Hematopoietic multipotent progenitor cell treated with erythropoietin and hydrocortisone succinate and interleukin-3 and kit ligand, for 6 days (in vitro differentiated cells): ENCODE measurements at places on chromosomes 1 and 21.

GRCh38 chr1:39936724-39937491 is 18.0 kb upstream of the MFSD2A start:
- DNase-seq, result peak; percentile 31

DNA sequence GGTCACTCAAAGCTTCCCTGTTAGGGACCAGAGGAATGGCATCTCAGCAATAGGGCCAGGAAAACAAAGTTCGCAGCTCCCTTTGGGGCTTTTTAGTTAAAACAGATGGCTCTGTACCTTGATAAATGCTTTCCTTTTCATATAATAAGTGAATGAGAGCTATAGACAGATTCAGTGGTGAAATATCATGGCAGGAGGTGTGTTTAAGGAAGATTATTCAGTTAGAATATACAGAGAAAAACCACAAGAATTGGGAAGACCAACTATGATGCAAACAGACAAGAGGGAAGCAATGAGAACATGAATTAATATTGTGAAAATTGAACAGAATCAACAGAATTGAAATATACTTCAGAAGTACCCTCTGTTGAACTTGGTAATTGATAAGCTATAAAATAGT is 379.4 kb downstream of the PLPP3 start:
- DNase-seq, result no peak

DNA sequence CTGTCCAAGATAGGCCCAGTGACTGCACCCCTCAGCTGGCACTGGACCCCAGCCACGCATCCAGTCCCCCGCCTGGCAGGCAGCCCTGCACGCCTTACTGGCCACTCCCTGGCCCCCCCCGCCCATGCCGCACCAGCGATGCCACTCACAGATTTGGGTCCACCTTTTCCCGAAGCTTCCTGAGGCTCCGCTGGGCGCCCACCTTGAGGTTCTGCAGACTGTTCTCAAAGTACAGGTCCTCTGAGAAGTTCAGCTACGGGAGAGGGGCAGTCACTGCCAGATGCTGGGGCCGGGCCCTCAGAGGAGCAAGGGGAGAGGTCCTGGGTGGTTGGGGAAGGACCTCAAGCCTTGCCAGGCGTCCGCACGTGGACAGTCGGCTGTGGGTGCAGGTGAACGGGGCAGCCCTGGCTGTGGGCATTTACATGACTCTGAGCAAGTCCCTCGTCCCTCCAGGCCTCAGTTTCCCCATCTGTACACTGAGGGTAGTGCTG is 8.1 kb downstream of the PRXL2B start:
- DNase-seq, result no peak

- DNase-seq, result no peak
Observed at GRCh38 chr1:212689196-212689725, 10.4 kb downstream of the BATF3 start.
